ENCODE measurements at places on chromosomes 5 and 9. TPM values are rescaled to one million over a fixed set of nuclear protein-coding genes. Genes with fewer than 3 reads are reported as not detected.

GRCh38 chr5:32780508-32780919, 69.4 kb downstream of the NPR3 start:
- no peak for DNase-seq

GRCh38 chr9:85215961-85216360, 525.8 kb downstream of the AGTPBP1 start:
- DNase-seq: no peak

DNA sequence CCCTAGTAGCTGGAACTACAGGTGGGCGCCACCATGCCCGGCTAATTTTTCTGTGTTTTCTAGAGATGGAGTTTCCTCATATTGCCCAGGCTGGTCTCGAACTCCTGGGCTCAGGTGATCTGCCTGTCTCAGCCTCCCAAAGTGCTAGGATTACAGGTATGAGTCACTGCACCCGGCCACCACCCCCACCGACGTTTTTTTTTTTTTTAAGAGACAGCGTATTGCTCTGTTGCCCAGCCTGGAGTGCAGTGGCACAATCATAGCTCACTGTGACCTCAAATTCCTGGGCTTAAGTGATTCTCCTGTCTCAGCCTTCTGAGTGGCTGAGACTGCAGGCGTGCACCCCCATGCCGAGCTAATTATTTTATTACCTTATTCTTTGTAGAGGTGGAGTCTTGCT, 38.2 kb downstream of the WDR70 start:
- DNase-seq: no peak

DNA sequence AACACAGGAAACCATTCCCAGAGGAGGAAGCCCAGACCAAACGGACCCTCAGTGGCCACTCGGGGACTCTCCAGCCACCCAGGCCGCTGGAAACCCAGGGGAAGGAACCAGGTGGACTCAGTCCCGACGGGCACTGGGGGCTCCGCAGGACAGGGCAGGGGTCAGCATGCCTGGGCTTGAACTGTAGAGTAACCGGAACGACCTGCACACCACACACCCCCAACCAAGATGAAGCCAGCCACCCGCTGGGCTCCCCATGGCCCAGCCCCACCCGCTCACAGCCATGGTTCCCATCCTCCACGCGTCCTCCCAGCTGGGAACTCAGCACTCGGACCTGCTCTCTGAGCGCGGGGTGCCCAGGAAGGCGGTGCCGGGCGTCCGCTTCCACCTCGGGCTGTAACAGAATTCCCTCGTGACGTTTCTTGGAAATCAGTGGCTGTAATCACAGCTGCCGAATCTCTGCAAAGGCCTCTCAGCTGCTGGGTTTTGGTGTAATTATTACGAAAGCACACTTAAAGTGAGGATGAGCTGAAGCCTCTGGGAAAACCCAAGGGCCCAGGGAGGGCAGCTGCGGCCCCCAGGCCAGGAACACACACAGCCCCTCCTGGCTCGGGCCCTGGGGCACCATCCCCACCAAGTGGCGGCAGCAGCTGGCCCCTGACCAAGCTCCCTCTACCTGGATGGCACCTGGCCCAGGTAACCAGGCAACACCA, 13.8 kb downstream of the NACC2 start:
- no peak for DNase-seq

DNA sequence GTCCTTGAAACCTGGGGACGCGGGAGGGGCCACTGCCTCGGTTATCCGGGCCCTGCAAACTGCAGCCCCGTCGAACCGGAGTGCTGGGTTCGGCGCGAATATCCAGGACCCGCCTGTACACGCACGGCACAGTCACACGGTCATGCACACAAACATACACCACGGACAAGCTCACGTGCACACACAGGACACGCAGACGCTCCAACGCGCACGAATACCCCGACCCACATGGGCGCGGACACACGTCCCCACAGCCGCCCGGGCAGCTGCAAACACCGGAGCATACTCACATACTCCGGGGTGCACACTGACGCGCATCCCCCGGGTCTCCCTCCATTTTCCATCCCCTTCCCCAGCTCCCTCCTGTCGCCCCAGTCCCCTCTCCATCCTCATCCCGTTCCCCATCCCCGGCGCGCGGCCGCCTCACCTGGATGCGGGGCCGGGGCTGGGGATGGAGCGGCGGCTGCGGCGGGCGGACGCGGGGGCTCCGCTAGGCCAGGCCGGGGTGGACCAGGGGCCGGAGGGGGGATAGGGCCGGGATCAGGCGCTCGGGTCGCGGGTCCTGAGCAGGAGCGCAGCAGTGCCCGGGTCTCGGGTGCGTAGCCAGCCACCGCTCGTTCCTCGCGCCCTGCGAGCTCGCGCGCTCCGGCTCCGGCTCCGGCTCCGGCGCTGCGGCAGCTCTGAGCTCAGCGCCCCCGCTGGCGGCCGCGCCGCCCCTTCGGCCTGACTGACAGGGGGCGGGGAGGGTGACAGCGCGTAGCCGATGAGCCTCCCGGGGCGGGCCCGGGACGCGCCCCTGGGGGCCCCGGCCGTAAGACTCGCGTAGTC, at the start of the genes EIF4E1B and SNCB:
Gene EIF4E1B, plus strand, starts transcription at position 823 of the 828 bp plus-strand sequence. CDS start 12,113 bp downstream, outside the sequence.
Gene SNCB, minus strand, starts transcription at position 682 of the 828 bp plus-strand sequence. CDS start 880 bp downstream, outside the sequence.
- no peak for DNase-seq

GRCh38 chr5:82917584-82917983, 159.6 kb downstream of the TMEM167A start:
- no peak for DNase-seq

- no peak for DNase-seq
Observed at GRCh38 chr9:87673446-87674120, 52.3 kb upstream of the CTSL start.

GRCh38 chr5:131942016-131942415, 3.4 kb downstream of the MEIKIN start:
- DNase-seq: no peak

Gene ACTL7B
- polyA plus RNA-seq: not detected

Gene AK1
- polyA plus RNA-seq: 65.1 TPM

Gene FAM240B
- not detected for polyA plus RNA-seq

DNA sequence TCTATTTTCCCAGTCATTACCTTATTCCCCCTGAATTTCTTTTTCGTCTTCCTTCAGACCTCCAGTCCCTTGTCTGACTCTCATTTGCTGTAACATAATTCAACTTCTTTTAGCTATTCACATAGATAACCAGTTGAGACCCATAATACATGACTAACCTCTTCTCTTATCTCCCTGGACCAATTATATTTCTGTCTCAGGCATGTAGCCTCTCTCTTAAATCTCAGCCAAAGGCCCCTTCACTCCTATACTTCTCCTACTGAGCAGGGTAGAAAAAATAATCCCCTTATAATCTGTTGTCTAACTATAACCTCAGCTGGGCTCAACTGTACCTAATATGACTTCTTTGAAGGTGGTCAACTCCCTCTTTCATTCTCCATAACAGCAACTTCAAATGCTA, 20.9 kb downstream of the RANBP6 start:
- DNase-seq: no peak

Gene PDE4D
- polyA plus RNA-seq: 4.2 TPM

GRCh38 chr9:122236681-122237080, 7.9 kb upstream of the LHX6 start:
- no peak for DNase-seq

DNA sequence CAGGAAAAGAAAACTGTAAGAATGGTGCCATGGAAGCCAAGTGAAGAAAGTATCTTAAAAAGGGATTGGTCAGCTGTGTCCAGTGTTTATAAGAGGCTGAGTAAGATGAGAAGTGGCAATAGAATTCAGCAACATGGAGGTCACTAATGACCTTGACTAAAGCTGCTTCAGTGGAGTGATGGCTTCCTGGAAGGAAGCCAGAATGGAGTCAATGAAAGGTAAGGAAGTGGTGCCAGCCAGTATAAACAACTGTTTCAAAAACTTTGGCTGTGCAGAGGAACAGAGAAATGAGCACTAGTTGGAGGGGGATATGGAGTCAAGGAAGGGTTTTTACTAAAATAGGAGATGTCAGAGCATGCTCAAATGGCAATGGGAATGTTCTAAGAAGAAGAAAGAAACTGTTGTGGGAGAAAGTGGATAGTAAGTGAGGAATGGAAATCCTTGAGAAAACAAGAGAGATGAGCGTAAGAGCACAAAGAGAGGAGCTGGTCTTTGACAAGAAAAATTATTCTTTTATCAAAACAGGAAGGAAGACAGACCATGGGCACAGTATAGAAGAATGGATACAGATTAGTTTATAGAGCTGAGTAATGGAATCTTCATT, 11.1 kb upstream of the NRG2 start:
- no peak for DNase-seq

DNA sequence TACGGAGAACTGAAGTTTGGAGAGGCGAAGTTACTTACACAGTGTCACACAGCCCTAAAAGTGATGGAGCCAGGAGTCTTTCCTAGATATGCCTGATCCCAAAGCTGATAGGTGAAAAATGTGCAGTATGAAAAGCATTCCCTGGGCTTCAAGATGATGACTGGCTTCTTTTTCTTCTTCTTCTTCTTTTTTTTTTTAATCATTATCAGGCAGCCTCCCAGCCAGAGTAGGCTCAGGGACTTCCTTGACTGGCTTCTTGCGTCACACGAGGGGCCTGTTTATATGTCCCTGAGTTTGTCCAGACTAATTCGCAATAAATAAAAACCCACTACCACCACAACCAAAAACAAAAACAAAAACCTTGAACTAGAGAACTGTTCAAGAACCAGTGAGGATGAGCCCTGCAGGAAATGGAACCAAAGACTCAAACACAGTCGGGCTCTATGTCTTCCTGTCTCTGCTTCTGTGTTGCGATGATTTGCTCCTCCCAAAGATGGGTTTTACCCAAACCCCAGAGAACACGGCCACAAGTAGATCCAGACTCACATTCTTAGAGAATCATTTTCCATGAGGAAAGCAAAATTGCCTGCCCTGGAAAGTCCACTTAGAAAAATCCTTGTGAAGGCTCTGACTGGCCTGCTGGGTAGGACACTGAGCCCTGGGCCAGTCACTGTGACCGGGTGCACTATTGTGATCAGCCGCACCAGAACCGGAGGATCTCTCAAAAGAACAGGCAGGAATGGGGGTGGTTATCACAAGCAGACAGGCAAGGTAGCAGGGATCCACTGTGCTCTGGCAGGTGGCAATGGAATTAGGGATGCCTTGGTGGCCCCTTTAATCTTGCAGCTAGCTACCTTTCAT, 38.0 kb upstream of the ADAM19 start:
- no peak for DNase-seq

DNA sequence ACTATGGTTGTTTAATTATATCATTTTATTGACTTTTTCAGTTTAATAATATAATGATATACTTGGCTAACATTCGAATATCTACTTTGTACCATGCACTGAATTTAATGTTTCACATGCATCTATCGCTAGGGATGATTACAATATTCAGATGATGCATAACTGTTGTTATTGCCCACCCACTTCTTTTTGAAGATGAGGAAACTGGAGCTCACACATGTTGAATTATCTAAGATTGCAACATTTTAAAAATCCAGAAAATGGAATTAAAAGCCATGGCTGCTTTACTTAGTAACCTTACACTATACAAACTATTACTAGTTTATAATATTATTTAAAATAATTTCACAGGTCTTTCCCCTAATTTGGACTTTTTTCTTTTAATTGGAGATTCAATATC, 171.7 kb downstream of the TLR4 start:
- no peak for DNase-seq

- no peak for DNase-seq
Observed at GRCh38 chr9:2525147-2525546, 96.4 kb upstream of the VLDLR start.

- no peak for DNase-seq
Observed at GRCh38 chr5:168273056-168273980, 18.1 kb upstream of the WWC1 start.

Gene ECSCR
- polyA plus RNA-seq: 0.38 TPM

GRCh38 chr5:35884191-35884769, 27.6 kb downstream of the IL7R start:
- peak; percentile 77 for DNase-seq

DNA sequence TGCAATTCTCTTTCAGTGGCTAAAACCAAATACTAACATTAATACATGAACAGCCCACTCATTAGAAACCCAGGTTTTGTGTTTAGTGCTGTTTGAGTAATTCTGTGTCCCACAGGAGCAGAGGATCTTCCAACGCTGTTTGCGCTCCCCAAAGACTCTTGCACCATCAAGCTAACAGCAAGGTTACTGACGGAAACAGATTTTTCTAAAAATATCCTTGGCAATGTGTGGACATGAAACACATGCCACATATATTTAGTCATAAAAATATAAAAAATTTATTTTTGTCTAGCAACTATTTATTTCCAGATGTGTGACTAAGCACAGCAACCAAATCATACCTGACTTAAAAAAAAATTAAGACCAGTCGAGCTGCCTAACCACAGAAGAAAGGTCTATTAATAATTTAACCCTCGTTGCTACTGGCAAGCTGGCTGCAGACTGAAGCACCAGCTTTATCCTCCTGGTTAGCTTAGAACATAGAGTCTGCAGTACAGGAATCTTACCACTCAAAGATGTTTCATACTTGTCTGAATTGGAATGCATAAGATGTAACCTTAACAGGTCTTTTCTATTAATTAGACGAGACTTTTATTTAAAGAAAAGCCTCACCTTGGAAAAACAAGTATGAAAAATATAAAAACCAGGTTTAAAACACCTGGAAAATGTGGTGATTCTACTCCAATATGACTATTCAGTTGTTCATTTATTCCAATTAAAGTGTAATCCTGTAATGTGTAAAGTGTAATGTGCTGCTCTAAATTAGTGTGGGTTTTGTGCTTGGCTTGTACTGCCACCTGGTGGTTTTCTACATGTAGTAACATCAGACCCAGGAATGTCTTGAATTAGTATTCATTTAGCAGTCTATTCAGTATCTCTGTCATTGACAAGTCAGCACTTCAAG, 272.5 kb downstream of the EPB41L4A start:
- DNase-seq: peak; percentile 80

Gene TLR4
- 5.4 TPM for polyA plus RNA-seq

GRCh38 chr5:56434986-56435385, 201.9 kb upstream of the ANKRD55 start:
- DNase-seq: no peak

Gene PLCXD3
- 0.06 TPM for polyA plus RNA-seq

GRCh38 chr5:61069150-61069549, 93.1 kb downstream of the SMIM15 start:
- DNase-seq: no peak

GRCh38 chr9:109421026-109421970, 76.8 kb downstream of the PTPN3 start:
- DNase-seq: no peak

GRCh38 chr5:81925009-81925408, 46.8 kb upstream of the ATG10 start:
- DNase-seq: no peak

GRCh38 chr5:125914471-125914870, 508.7 kb upstream of the GRAMD2B start:
- no peak for DNase-seq

DNA sequence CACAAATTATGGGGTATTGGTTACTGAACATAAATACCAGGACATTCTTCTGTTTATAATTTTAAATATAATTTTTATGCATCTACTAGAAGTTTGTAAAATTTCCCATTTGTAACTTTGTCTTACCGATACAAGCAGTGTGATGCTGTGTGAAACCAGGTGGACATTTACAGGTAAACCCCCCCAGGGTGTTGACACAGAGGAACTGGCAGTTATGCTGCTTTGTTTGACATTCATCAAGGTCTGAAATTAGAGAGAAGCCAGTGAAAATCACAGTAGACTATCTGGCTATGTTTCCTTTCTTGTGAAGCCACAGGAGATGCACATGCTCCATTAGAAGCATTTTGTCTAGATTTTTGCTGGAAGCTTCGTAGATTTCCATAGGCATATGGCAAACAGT, 190.9 kb downstream of the SLC12A2 start:
- no peak for DNase-seq

Gene ARL14EPL
- polyA plus RNA-seq: not detected

- no peak for DNase-seq
Observed at GRCh38 chr9:87516222-87516925, 18.7 kb downstream of the DAPK1 start.

Gene AHRR
- polyA plus RNA-seq: 36.4 TPM

- no peak for DNase-seq
Observed at GRCh38 chr5:150492621-150493020, 15.3 kb upstream of the NDST1 start.

Gene TIMD4
- not detected for polyA plus RNA-seq
